CD4-positive, alpha-beta T cell treated with Interleukin-4 for 1 hour (primary cell): ENCODE measurements at places on chromosomes 5 and 9.
A peak's percentile ranks its signal among the peaks of the same experiment; 100 is the strongest.

GRCh38 chr5:72596956-72597355 is 89.7 kb upstream of the ZNF366 start:
- no peak for DNase-seq

- peak; percentile 61 for DNase-seq
Measured at GRCh38 chr9:127942216-127943010, 4.8 kb upstream of the DPM2 start.

GRCh38 chr9:89806371-89807100 is 201.7 kb downstream of the GADD45G start:
- no peak for DNase-seq

DNA sequence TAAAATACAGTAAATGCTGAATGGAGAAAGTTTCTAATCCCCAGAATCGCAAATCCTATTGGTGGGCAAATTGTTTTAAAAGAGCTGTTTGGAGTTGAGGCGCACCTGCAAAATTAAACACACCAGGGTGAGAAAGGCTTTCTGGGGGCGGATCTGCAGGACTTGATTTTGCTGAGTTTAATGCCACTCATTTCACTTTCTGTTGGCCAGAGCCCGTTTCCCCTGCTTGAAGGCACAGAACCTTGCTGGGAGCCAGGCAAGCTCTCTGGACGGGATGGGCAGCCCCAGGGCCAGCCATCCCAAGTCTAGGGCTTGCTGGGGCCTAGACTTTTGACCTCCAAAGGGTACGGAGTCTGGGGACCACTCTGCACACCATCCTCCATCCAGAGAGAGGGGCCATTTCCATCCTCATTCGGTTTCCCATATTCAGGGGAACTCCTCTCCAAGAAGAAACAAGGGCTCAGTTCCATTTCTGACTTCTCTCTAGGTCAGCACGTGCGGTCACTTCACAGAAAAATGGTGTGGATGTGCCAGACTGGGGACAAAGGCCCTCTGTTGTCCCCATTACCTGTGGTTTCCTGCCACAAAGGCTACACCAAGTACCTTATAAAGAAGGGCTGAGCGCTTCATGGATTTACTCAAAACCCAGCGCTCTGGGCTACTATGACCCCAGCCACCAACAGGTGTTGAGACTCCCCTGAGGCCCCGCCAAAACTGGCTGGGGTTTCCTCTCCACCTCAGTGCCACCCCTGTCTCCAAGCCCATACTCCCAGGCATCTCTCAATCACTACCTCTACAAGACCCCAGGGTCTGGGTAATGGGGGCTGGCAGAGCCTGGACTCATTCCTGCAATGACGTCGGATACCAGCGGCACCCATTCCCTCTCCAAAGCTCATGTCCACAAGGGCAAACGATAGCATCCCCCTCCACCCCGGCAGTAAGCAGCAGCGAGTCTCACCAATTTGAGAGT is 170.0 kb downstream of the AUH start:
- DNase-seq: no peak

- no peak for DNase-seq
Measured at GRCh38 chr5:76657091-76657490, 33.9 kb upstream of the F2RL2 start.

DNA sequence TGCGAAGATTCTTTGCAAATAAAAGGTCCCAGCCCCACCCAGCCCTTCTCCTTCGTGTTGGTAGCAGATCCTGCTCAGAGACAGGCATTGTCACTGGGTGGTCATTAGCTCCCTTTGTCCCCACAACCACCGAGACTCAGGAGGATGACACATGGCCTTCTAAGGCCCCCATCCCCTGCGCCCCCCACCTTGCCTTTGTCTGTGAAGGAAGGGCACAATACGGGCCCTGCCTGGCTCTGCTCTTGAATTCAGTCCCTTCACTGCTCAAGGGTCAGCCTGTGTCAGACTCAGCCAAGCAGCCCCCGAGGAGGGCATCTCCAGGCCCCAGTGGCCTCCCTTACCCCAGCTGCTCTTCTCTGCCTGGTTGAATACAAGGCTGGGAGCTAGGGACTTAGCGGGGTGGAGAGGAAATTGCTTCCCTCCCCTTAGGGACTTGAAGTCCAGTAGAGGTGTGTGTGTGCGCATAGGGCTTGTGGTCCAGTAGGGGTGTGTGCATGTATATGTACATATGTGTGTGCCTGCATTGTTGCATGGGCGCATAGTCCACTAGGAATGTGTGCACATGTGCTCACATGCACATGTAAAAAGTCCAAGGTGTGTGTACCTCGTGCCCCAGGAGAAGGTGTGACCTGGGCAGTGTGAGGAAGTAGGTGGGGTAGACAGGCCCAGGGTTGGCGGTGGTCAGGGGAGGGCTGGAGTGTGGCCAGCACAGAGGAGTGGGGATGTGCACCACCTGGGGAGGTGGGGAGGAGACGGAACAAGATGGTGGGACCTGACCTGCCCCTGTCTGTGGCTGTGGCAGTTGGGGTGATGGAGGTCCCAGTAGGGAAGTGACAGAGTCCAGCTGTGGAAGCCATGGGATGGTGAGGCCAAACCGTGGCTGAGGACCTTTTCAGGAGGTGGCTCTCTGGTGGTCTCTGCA is 59.1 kb downstream of the PHF2 start:
- DNase-seq: peak; percentile 3

DNA sequence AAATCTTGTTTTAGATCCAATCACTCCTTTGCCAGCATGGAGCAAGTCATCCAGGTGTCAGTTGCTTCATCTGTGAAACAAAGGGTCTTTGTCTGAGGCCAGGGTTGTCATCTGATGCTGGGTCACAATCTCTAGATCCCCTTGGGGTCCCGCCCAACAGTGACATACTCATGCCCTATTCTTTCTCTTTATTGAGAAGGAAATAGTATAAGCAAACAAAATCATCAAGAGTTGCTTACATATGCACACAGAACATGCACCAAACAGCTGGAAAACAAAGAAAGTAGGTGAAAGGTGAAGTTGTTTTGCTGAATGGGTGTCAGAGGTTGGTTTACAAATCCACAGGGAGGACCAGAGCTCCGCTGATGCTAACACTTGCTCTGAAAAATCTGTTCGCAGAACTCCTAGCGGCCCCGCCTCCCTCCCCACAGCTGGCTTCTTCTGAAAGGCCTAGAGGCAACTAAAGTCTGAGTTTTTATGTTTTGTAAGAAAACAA is 106.1 kb upstream of the SLC44A1 start:
- DNase-seq: no peak

- peak; percentile 70 for DNase-seq
Measured at GRCh38 chr5:149240354-149240998, 31.2 kb upstream of the AFAP1L1 start.

GRCh38 chr5:151675611-151676313 is 11.0 kb downstream of the SPARC start:
- DNase-seq: no peak

GRCh38 chr9:122302237-122303093 is 37.8 kb downstream of the MRRF start:
- no peak for DNase-seq

DNA sequence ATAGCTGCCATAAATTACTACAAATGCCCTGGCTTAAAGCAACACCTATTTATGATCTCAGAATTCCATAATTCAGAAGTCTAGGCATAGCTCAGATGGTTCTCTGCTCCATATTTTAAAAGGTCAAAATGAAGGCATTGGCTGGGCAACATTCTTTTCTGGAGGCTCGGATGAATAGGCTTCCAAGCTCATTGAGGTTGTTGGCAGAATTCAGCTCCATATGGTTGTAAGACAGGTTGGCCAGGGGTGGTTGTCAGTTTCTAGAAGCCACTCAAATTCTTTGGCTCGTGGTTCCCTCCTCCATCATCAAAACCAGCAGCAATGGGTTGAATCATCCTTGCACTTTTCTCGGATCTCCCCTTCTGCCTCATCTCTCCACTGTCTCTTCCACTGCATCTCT is 49.4 kb downstream of the TGFBR1 start:
- no peak for DNase-seq

GRCh38 chr5:55773057-55773456 is 35.2 kb downstream of the DDX4 start:
- DNase-seq: no peak

GRCh38 chr9:21862871-21863270 is 60.4 kb downstream of the MTAP start:
- no peak for DNase-seq

GRCh38 chr9:626596-626995 is 214.9 kb upstream of the DMRT1 start:
- DNase-seq: no peak
